Activated CD8-positive, alpha-beta memory T cell treated with anti-CD3 and anti-CD28 coated beads, Interleukin-2, amount 10 ng/mL, durations not matched to agents 7 days and 5 days (primary cell): ENCODE measurements at places on chromosomes 7 and 10.

DNA sequence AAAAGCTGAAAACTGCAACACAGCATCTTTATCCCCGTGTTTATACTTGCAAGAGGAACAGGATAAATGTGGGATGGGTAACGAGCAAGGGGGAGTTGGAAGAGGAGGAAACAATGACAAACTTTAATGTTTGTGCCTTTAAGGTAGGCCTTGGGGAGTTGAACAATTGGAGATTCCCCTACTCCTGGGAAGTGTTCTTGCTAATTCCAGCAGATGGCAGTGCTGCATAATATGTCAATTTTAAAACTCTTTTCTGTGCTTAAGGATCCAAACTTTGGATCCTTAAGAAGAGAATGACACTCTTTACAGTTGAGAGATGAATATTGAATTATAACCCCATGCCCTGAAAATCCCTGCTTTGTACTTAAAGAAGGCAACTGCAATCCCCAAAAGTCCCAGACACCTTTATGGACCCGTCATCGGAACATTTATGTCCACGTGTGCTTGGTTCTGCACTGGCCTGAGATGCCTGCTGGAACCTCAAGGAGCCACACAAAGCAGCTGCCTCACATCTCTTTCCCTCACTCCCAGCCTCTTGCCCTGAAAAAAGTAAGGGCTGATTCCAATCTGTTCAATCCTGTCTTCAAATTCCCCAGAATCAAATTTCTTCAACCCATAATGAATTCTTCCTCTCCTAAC, 12.0 kb downstream of the IFIT5 start:
- DNase-seq: no peak

DNA sequence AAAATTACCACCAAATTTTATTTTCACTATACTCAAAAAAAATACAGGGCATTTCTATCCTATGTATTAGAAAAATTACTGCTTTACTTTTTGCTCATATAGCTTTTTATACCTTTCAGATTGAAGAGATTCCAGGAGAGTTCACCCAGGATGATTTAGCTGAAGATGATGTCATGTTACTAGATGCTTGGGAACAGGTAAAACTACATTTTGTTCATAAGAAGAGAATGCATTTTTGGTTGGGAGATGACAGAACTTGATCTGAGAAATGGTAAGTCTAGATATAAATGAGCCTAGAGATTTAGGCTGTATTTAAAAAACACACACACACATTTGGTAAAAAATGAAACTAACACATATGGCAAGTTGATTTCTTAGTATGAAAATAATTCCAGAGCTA, 38.1 kb upstream of the ARL4A start:
- DNase-seq: no peak

DNA sequence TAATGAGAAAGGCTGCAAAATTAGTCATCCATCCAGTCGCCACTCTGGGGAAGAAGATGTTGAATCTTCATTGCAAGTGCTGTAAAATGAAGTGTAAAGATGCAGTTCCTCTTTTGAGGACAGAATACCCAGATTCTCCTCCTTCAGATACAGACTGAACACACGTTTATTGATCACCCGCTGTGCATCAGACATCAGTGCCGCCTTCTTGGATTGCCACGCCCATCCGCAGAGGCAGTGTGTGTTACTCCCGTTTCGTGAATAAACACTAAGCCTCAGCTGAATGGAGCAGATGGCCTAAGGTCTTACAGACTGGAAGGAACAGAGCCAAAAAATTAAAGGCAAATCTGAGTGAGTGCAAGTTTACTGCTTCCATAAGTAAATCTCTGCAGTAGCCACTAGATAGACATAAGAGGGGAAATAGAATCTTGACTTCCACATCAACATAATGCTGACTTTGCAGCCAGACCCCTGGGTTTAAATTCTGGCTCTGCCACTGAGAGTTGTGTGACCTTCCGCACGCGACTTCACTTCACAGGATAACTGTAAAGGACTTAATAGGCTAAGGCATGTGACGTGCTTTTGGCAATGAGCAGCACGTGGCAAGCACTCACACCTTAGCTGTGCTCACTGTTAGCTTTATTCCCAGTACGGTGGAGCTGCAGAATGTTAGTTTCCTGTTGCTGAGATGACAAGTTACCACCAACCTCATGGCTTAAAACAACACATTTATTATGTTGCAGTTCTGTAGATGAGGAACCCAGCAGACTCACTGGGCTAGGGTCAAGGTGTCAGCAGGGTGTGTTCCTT, 285.9 kb downstream of the CELF2 start:
- DNase-seq: no peak

- DNase-seq: no peak
These were observed 83.1 kb upstream of the NPVF start for GRCh38 chr7:25311346-25311745.

GRCh38 chr7:94492601-94493000, 17.0 kb upstream of the CASD1 start:
- DNase-seq: no peak

DNA sequence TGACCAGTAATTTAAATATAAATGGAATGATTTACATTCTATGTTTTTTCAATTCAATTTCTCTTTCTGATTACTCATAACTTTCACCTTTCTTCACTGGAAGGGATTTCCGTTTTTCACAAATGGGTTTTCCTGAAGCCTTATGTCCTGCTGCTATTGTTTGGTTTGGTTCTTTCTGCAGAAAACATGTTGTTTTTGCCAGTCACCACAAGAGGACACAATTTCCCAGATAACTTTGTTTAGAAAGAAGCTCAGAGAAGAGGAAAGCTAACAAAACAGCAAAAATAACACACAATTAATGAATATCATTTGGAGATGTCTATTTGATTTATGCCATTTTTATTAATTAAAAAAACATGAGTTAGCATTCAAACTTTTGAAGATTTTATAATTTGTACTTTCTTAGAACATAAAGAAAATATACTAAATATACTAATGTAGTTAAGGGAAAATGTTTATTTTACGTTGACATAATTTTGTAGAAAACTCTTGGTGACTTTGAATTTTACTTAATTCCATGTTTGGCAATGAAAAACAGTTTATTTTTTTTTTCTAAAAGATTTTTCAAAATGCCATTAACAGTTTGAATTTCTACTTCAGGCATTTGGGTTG, 4.6 kb upstream of the TWIST1 start:
- no peak for DNase-seq

GRCh38 chr7:133445617-133446016, 192.7 kb downstream of the EXOC4 start:
- no peak for DNase-seq

GRCh38 chr7:2438775-2439174, 35.4 kb downstream of the CHST12 start:
- DNase-seq: no peak

- no peak for DNase-seq
These were observed 11.8 kb downstream of the SFXN2 start for GRCh38 chr10:102726274-102726673.

GRCh38 chr10:97633921-97634320, 621 bp upstream of the MORN4 start:
- peak; percentile 45 for DNase-seq

- no peak for DNase-seq
These were observed 26.2 kb downstream of the VSIR start for GRCh38 chr10:71747039-71747531.

DNA sequence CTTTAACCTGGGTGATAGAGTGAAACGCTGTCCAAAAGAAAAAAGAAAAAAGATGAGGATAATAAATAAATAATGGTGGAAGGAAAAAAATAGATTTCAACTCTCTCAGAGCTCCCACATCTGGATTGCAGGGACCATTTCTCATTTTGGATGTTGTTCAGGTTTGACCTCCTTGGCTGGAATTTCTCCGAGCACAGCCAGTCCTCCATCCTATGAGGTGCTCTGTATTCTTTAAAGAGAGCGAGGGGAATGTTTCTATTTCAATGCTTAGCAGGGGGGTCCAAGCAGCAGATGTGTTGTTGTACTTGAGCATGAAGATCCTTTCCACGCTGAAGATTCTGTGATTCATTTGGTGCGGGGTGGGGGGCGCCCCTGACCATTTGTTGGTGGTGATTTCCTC, 17.7 kb upstream of the SEPHS1 start:
- no peak for DNase-seq

DNA sequence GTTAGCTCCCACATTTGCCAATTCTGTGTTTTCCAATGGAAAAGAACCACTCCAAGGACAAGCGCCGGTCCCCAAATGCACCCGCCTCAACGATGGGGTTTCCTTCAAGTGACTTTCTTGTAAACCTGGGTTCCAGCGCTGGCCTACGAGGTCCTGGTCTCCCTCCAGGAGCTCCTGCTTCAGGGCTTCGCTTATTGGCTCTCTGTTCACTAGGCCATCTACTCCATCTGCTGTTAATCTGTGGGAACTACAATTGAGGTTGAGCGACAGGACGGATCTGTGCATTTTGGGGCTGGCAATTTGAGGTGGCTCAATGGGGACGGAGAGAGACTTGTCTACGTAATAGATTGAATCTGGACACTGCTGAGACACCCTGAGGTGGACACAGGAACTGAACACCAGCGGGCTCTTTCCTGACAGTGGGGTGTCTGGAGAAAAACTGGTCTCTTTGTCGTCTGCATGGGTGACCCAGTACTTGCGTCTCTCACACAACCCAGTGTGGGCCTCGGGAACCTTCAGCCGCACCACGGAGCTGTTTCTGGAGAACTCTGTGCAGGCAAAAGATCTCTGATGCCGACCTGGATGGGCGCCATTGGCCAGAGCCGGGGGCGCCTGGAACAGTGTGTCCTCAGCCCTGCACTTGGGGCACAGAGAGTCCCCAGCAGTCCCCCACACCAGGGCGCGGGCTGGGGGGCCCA, 115.9 kb upstream of the ADAM12 start:
- no peak for DNase-seq

DNA sequence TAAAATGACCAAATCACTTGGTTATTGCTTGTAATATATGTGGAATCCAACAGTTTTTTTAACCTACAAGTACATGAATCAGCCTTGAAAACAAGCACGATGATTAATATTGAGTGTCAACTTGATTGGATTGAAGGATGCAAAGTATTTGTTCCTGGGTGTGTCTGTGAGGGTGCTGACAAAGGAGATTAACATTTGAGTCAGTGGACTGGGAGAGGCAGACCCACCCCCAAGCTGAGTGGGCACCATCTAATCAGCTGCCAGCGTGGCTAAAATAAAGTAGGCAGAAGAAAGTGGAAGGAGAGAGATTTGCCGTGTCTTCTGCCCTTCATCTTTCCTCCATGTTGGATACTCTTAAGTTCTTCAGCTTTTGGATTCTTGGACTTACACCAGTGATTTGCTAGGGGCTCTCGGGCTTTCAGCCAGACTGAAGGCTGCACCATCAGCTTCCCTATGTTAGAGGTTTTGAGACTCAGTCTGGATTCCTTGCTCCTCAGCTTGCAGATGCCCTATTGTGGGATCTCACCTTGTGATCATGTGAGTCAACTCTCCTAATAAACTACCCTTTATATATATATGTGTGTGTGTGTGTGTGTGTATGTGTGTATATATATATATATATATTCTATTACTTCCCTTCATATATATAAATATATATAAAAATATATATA, 118.4 kb upstream of the WDR11 start:
- DNase-seq: no peak
